NCI-H460 (cell line): ENCODE measurements at places on chromosomes 16 and 17. TPM values are rescaled to one million over a fixed set of nuclear protein-coding genes. Genes with fewer than 3 reads are reported as not detected.

Gene C1QTNF1
- total RNA-seq = 0.22 TPM in 1 of 2 replicates, not detected in the other

Gene TBC1D3G
- not detected in 2 replicates for total RNA-seq

- peak; percentile 50 for DNase-seq
These were observed 109.6 kb upstream of the GOT2 start for GRCh38 chr16:58843675-58844074.

DNA sequence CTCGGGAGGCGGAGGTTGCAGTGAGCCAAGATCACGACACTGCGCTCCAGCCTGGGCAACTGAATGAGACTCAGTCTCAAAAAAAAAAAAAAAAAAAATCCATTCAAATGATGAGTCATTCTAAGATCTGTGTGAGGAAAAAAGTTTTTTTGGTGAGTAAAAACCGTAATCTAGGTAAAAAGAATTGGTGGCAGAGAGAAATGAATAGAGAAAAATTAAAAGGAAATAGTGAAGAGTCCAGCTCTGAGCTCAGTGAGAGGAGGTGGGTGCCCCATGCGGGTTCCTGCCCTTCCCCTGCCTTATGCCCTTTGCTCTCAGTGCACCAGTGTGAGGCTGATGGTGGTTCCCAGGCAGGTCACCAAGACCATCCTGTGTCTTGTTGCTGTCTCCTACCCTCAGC lies 20.9 kb downstream of the GAN start:
- no peak for DNase-seq

GRCh38 chr16:5512014-5512413 lies 414.4 kb upstream of the EEF2KMT start:
- no peak for DNase-seq
